ENCODE measurements at places on chromosomes 4 and X.
A peak's percentile ranks its signal among the peaks of the same experiment; 100 is the strongest.

GRCh38 chr4:11489453-11490083, 60.9 kb upstream of the HS3ST1 start:
- DNase-seq, result no peak

- DNase-seq, result peak; percentile 69
Observed at GRCh38 chrX:53433651-53434639, at the start of gene HSD17B10. Gene HSD17B10, minus strand, starts transcription at chrX:53434370. Its CDS starts 25 bp downstream, at chrX:53434345.

DNA sequence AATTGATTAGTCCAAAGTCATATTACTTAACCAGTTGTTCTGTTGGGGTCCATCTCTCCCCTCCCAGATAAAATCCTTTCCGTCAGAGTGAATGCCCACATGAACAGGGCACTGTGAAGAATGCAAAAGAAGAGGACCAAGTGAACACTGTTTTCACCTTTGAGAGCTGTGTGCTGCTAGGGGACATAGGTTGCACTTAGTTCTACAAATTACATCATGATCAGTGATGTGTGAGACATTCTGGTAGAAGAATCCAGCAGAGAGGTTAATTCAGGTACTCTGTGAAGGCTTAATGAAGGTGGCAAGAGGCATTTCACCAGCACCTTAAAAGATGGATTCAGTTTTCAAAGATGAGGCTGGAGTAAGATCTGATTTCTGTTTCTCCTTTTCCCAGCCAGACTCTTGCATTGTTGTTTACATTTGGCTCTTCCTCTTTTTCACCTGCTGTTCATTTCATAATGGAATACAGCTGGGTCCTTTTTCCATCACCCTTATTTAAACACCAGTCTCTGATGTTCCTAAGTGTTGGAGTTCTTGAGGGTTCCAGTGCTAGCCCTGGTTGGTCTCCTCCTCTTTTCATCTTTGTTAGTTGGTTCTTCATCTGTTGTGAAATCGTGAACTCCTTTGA, 10.9 kb downstream of the GAB1 start:
- DNase-seq, result no peak

GRCh38 chr4:36944232-36944631, 300.3 kb upstream of the NWD2 start:
- DNase-seq, result no peak

DNA sequence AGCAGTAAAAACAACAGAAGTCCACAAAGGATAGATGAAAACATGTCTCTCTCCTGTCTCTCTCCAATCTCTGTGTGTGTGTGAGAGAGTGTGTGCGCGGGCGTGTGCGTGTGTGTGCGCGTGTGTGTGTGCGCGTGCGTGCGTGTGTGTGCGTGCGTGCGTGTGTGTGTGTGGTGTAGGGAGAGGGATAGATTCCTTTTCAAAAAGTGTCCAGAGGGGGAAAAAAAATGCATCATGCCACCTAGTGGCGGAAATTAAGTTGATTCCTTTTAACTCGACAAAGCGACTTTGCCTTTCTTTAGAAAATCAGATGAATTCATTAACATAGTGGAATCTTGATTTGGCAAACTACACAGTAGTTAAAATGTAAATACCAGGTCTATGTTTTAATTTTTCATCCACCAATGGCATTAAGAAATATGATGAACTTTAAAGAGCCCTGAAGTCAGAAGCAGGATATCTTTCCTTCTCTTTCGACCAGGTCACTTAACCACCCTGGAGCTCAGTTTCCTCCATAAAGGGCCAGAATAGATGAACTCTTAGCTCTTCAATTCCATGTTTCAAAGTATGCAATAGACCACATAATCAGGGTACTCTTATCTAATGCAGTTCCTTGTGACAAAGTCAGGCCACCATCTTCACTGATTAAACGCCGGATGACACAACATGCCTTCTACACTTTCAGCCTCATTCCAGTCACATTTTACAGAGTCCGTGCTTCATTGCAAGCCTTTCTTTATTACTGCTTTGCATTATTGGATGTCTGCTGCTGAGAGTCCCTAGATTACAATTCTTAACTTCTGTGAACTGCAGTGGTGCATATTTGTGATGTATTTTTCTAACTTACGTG, 162.8 kb downstream of the FBXO8 start:
- DNase-seq, result peak; percentile 88

- no peak for DNase-seq
Observed at GRCh38 chr4:28562913-28563312, 1702.3 kb downstream of the STIM2 start.

DNA sequence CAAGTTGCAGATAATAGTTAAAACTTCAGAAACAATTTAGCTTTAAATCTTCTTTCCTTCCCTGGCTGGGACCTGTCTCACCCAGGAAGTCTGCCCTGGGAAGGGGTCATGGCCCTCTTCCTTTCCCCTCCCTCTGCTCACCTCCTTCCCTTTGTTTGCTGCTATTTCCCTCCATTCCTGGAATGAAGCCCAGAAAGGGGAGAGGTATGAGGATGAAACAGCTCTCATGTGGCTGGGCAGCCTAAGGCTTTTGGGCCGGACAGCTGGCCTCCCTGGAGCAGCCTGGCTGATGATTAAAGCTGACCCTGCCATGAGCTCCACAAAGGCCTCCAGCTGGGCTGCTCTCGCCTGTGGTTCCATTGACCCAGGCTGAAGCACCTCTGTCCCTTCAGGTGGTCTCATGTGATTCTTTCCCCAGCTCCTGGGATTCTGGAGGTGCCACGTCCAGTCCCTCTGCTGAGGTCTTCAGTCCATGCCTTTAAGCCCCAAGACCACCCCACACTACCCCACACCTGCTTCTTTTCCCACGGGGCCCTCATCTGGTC, 202.1 kb downstream of the PTTG2 start:
- DNase-seq, result peak; percentile 70
